ENCODE measurements at places on chromosomes 3 and 15.
A peak's percentile ranks its signal among the peaks of the same experiment; 100 is the strongest.

DNA sequence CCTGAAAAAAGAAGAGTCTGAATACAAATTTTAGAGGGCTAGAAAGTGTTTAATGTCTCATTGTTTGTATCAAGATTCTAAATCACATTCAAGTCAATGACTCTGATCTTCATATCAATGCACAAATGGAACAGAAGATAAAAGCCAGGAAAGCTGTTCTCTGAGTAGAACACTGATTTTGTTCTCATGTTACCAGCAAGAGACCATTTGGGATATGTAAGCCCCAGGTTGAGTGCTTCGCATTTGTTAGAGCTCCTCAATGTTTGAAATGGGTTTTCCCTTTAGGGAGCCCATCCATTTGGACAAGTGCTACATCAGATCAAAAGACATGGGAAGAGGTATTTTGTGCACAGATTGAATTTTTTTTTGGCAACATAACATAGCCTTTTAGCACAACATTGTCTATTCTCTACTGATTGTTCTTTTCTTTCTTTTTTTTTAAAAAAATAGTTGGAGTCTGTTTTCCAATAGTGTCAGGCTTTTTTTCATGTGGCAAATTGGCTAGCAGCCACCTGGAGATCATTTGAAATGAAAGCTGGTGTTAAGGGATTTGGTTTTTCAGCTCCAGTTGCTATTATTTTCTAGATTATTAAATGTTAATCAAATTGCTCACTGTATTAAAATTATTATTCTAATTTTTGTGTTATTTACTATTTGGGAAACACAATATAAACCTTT is 74.5 kb upstream of the ZPLD1 start:
- no peak for DNase-seq

DNA sequence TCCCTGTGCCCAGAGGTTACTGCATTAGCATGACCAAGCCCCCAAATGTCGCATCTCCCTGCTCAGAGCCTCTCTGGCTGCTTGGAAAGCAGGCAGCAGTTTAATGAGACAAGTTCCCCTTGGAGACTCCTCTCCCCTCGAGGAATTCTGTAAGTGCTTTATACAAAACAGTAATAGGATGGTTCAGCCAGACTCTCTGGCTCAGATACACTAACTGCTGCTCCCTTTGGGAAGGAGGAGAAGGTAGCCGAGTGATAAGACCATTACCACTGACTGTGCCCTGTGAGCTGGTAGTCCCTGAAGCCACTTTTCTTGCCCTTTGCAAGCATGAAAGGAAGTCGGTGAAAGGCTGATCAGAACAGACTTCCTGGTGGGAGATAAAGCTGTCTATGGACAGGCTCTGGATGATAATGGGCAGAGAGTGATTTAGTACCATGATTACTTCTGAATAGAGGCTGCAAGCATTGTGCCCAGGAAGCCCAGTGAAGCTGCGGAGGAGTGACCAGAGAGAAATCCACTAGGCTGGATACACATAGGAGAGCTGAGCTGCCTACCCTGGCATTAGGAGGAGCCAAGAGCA is 100.8 kb downstream of the SEMA6D start:
- DNase-seq = no peak

DNA sequence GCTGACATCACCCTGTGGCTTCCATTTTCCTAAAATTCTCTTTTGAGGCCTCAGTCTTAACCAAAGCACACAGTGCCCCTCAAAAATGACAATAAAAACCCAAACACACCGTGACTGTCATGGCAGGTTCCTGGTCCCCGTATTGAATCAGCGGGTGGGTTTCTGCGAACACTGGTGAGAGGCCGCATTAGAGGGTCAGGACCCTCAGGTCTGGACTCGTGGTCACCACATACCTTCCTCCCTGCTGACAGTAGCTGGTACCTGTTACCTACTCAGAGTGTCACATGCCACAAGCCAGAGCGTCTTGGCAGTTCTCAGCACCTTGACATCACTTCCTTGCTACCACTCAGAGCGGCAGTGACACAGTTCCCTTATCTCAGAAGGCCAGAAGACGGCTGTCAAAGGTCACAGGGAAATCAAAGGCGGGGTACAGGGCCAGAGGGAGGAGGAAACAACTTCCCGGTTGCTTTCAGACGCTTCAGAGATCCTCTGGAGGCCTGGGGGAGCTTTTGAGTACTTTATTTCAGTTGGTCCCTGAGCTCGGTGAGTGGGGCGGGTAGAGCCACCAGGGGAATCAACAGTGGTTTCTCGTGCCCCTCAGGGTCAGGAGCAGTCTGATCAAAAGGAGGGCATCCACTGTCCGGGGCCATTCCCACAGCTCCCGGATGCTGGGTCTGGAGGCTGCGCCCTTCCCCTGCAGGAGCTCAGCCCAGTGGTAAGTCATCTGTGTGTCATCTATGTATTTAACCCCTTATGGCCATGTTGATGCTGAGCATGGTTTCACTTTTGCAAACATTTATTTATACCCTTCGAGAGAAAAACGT is at the start of the genes CCR5AS and CCRL2:
CCR5AS (minus strand) TSS at position 279 of the 824 bp plus-strand sequence.
CCRL2 (plus strand) TSS at position 472 of the 824 bp plus-strand sequence. CDS start 821 bp downstream, outside the sequence.
- no peak for DNase-seq

DNA sequence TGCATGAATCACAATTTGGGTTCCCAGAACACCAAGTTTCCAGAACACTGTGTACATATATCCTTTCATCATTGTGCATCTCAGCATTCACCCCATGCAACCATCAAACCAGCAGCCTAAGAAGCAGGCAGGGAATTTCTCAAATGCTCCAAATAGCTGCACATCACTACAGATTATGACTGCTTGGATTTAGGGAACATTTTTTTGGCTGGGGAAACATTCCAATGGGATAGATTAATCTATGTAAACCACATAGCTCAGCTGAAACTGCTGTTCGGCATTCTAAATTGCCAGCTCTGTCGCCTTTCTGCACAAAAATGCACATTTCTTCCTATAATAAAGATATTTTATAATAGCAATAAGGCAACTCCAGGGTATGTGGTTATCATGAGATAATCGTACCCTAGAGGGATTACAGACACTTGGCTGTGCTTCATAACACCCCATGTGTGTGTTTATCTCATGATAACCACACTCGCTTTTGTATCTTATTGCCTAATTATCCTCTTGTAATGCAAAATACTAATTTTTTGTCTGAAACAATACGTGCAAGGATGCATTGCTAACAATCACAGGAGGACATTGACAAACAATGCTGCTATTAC is 483.7 kb upstream of the DPH6 start:
- DNase-seq = no peak

DNA sequence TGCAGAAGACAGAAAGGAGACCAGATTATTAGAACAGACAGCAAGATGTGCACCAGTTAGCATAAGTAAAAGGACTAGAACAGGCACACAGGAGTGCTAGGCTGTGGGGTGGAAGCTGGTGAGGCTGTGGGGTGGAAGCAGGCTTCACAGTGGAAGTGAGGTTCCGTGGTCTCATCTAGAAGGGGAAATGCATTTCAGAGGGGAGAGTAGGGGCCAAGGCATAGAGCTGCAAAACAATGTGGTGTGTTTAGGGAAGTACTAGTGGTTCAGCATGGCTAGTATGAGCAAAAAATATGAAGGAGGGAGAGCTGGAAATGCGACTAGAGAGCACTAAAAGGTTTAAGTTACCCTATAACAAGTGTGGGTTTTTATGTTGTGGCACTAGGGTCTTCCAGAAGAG is 6.5 kb downstream of the POPDC2 start:
- no peak for DNase-seq

- DNase-seq = no peak
These were observed 21.7 kb downstream of the SH3BP5 start for GRCh38 chr3:15310491-15311370.

- DNase-seq = no peak
These were observed 39.1 kb downstream of the KLF13 start for GRCh38 chr15:31365655-31366127.

- no peak for DNase-seq
These were observed 60.5 kb upstream of the CTDSPL2 start for GRCh38 chr15:44366971-44367370.

GRCh38 chr3:193897288-193897687 is 238.7 kb upstream of the HES1 start:
- DNase-seq = no peak

DNA sequence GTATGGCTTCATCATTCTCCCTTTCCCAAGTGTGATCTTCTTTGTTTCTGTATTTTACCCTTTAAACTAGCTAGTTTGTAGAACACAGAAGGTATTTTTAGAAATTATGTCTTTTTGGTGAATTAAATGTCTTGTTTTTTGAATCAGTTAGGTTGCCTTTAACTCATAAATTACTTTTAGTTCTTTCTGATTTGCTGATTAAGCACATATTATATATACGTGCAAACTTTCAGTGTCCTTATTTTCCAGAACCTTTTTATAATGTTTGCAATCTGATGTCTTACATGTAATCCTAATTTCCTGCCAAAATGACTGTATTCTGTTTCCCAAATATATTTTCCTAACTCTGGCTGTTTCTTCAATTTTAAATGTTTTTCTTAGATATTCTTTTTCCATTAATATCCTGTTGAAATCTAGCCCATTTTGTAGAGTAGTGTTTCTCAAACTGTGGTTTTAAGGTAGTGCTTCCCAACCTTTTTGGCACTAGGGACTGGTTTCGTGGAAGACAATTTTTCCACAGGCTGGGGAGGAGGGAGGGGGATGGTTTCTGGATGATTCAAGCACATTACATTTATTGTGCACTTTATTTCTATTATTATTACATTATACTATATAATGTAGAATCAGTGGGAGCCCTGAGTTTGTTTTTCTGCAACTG is 51.8 kb downstream of the CHD2 start:
- no peak for DNase-seq

- DNase-seq = no peak
These were observed 38.7 kb downstream of the FMN1 start for GRCh38 chr15:33155691-33156420.

DNA sequence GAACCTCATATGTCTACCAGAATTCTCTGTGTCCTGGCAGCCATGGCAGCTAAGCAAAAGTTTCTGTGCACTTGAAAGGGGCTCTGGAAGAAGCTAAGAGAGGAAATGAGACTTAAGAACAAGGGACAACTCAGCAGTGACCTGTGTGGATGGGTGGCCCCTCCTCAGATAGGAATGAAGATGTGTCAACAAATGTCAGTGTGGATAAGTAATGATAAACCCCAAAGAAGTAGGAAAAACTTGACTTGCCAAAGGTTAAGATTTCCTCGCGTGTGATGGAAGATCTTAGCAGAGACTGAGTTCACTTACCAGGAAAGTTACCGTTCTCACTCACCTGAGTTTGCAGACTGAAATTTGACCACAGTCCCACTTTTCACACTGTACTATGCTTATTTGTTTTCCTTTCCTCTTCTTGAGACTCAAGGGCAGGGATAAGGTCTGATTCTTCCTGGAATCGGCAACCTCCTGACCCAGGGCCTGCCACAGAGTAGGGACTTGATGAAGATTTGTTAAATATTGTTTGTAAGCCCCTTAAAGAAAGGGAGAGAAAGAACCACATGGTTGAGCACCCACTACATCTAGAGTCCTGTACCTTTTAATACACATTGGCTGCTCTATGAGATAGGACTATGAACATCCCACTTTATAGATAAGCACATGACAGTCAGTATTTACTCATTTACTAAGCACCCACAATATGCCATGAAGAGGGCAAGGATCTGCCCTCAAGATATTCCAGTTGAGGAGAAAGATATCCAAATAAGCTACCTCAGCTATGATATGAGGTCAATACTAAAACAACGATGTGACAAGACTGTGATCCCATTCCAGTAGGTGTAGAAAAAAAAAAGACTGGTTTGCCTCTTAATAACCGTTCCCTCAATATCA is 7.3 kb upstream of the HRH1 start:
- no peak for DNase-seq

GRCh38 chr3:114218578-114219185 is 18.7 kb downstream of the ZNF80 start:
- no peak for DNase-seq

GRCh38 chr3:8451696-8452095 is 49.9 kb upstream of the LMCD1 start:
- no peak for DNase-seq

- no peak for DNase-seq
These were observed 59.1 kb upstream of the PHLDB2 start for GRCh38 chr3:111799951-111800350.

- DNase-seq = peak; percentile 92
These were observed at the start of gene PIK3CA for GRCh38 chr3:179147873-179148615. TSS of gene PIK3CA (plus strand) at chr3:179148357. CDS start at chr3:179198826, 50,469 bp downstream.

DNA sequence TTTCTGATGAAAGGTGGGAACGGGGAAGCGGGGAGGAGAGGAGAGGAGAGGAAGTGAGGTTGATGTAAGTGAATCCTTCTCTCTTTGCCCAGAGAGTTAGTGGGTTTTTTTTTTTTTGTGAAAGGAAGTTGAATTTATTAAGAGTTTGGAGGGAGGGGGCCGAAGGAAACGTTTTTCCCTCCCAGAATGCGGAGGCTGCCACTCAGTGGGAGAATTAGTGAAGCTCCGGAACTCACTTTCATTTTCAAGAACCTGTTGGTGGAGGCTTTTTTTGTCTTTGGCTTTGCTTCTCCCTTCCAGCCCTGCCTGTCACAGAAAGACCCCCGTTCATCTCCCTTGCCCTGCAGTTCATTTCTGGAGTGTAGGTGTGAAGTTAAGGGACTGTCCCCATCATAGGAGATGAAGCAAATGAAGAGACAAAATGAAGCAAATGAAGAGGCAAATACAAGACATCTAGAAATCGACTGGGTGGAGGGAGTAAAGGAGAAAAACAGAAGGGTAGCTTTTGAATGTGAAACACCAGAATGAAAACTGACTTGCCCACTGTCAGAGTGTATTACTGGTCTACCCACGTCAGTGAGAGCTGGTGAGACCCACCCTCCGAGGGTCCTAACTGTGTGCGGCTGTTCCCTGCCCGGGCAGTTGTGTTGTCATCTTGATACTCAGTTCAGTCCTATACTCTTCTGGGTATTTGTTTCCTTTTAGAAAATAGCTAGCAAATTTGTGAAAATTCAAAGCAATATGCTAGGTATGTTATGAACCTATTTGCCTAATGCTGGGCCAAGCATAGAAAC is 91.5 kb downstream of the ITPR1 start:
- DNase-seq = no peak

GRCh38 chr15:29687939-29688505 is 134.2 kb downstream of the TJP1 start:
- DNase-seq = no peak

DNA sequence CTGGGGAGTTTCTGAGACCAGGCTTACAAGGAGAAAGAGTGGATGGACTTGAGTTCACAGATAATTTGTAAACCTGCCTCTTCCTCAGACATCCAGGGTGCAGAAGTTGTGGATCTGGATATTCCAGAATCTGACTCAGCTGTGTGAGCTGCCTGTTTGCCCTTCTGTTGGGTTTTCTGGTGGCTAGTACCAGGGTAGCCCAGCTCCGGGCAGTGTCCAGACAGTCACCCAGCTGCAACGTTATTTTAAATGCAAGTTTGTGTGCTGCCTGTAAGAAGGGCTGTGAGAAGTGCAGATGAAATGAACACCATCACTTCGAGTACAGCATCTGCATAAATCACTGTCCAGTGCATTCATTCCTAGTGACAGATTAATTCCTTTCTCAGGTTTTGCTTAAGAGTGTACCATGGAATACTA is 1053.0 kb downstream of the TUSC7 start:
- no peak for DNase-seq

GRCh38 chr3:152258448-152259393 is 10.0 kb upstream of the MBNL1 start:
- no peak for DNase-seq

- no peak for DNase-seq
These were observed 1.4 kb downstream of the MTMR10 start for GRCh38 chr15:30990036-30990435.

DNA sequence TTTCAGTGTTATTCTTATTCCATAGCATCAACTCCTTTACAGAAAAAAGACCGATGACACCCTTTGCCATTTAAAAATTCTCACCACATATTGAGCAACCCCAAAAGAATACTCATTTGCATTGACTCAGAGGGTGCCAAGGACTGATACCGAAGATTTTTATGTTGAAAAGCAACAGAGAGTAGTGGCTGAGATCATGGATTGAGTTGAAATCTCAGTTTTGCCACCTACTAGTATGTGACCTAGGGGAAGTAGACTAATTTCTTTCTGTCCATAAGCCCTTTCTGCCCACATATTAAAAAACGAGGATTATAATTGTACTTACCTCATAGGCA is 313.9 kb upstream of the SATB1 start:
- no peak for DNase-seq

Measured in NCI-H748 treated with DMSO at 0.1 percent for 48 hours (cell line).